ENCODE measurements at places on chromosomes 1 and 21. TPM values are rescaled to one million over a fixed set of nuclear protein-coding genes. Genes with fewer than 3 reads are reported as not detected.

DNA sequence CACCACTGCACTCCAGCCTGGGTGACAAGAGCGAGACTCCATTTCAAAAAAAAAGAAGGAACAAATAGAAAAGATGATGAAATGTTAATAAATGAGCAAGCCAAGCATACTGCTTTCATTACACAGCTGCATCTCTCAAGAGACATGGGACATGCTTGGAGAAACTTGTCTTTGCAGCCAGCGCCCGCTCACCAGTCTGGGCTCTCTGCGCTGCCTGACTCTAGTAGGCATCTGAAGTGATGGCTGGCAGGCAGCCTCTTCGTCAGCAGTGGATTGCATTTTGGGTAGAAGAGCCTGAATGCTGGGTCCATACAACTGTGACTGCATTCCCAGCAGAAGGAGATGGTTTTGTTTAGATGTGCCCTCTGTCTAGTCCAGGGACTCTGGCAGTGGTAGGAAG, 48.0 kb downstream of the IL6R start:
- H3K4me3 ChIP-seq: no peak overlapping the region
- no peak for DNase-seq
- no peaks in the 10 kb centered on the region for H3K4me1 ChIP-seq
- H3K27ac ChIP-seq: no peak overlapping the region
- H3K36me3 ChIP-seq: no peaks in the 10 kb centered on the region

DNA sequence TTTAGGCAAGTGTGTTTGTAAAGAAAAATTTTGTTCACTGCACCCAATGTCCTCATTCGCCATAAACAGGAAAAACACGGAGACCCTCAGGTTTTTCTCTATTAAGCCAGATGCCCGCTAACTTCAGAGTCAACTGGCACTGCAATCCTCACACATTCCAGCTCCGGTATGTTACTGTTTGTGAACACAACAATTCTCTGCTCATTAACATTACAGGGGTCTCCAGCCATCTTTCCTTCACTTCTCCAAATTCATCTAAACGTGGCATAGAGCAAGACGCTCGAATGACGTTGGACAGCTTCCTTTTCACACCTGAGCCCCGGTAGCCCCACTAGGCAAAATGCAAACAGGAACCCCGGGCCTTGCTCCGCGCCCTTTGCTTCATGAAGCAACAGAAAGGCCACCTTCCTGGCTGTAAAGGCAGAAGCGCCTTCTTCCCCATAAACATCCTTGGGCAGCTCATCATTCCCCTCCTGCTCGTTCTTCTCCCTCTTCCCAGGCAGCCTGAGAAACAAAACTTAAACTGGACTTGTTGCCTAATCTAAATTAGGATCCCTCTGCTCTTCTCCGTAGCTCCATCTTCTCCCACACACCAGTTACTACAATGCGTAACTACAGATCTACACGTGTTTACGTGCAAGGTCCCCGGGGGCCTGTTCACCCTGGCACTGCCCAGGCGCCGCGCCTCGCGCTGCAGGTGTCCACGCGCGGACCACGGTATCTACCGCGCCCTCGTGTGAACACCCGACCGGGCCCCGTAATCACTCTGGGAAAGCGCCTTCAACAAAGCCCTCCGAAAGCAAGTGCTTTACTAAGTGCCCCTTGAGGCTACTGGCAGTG, 1.2 kb downstream of the LBR start:
- peak overlapping the region; percentile 92 for H3K27ac ChIP-seq
- peak overlapping the region; percentile 91 for H3K4me3 ChIP-seq
- no peak for DNase-seq

GRCh38 chr1:53061859-53062707, at the start of gene PODN:
PODN (plus strand) TSS chr1:53062213; CDS start chr1:53069856, 7,643 bp downstream.
- H3K4me3 ChIP-seq: peak within 1 kb of the TSS; percentile 46
- H3K4me1 ChIP-seq: peaks cover 3% of the 10 kb centered on the region
- peak within 1 kb of the TSS; percentile 73 for H3K27ac ChIP-seq
- H3K27me3 ChIP-seq: peaks cover 4% of the 10 kb centered on the region

DNA sequence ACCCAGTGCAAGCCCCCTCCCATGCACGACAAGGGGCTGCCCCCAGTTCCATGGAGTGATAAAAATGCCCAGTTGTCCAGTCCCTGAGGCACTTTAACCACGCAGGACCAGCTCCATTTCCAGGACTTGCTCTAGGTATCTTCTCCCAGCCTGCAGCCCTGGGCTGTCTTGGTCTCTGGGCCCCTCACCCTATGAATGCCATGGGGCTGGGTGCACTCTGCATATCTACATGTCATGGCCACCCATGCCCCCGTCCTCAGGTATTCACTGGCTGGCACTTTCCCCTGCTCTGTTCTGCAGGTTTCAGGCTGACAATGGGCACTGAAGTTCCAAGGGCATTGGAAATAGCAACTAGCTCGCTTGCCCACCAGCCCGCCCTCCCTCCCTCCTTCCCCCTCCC, 19.6 kb upstream of the C1orf174 start:
- no peaks in the 10 kb centered on the region for H3K27me3 ChIP-seq
- no peaks in the 10 kb centered on the region for H3K4me1 ChIP-seq
- H3K27ac ChIP-seq: no peak overlapping the region
- H3K4me3 ChIP-seq: no peak overlapping the region

DNA sequence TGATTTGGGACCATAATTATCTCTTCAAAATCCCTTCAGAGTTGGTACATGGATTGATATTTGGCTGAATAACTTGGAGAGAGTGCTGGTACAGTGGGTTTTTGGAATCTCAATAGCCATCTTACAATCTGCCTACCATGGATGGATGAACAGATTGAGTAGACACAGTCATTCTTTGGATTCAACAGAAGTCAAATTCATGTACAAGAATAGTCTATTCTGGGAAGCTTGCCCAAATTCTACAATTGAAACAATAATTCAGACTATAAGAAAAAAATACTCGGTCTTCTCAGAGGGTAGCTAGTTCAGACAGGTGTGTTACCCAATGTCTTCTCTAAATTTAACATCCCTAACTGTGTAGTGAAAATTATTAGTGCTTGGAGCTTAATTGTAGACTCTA, 574.0 kb downstream of the LRRIQ3 start:
- H3K4me3 ChIP-seq: no peak overlapping the region
- no peaks in the 10 kb centered on the region for H3K4me1 ChIP-seq
- H3K27ac ChIP-seq: no peak overlapping the region
- no peaks in the 10 kb centered on the region for H3K36me3 ChIP-seq
- H3K27me3 ChIP-seq: no peaks in the 10 kb centered on the region

DNA sequence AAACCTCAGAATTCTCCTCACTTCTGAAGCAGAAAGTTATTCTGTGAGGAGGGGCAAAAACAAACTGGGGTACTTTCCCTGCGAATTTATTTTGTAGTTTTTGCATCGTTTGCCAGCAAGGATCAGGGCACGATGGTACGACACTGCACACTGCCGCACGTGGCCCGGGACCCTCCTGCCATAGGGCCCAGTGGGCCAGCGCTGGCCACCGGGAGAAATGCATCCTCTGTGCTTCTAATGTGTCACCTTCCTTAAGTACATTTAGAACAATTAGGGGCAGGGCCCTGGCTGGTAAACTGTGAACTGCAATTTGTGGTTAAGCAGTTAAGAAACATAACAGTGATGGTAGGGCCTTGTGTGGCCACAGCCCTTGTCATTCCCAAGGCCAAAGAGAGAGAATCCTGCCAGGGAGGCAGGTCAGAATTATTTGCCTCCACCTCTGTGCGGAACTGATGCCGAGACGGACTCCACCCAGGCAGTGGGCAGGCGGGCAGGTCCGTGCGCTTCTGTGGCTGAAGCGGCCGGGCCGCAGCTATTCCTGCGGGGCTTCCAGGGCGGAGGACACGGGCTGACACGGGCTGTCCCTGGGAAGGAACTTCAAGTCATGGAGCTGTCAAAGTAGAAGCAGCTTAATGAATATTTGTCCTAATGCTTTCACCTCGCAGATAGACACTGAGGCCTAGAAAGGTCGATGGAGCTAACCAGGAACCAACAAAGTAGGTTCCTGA, 12.5 kb downstream of the GPR137B start:
- H3K4me3 ChIP-seq: no peak overlapping the region
- H3K27me3 ChIP-seq: no peaks in the 10 kb centered on the region
- peaks cover 3% of the 10 kb centered on the region for H3K4me1 ChIP-seq
- H3K36me3 ChIP-seq: no peaks in the 10 kb centered on the region

- no peaks in the 10 kb centered on the region for H3K27me3 ChIP-seq
- no peaks in the 10 kb centered on the region for H3K4me1 ChIP-seq
- DNase-seq: no peak
- H3K36me3 ChIP-seq: no peaks in the 10 kb centered on the region
- no peak overlapping the region for H3K4me3 ChIP-seq
Measured at GRCh38 chr1:159465191-159465603, 25.7 kb downstream of the OR10J1 start.

- no peak overlapping the region for H3K4me3 ChIP-seq
- DNase-seq: no peak
- peak overlapping the region; percentile 98 for H3K27ac ChIP-seq
- no peaks in the 10 kb centered on the region for H3K36me3 ChIP-seq
- peaks cover 9% of the 10 kb centered on the region for H3K4me1 ChIP-seq
Measured at GRCh38 chr1:234614081-234614489, 4.1 kb upstream of the IRF2BP2 start.

GRCh38 chr1:83764209-83764608, 234.7 kb downstream of the TTLL7 start:
- H3K27ac ChIP-seq: no peak overlapping the region
- H3K4me1 ChIP-seq: no peaks in the 10 kb centered on the region
- no peaks in the 10 kb centered on the region for H3K36me3 ChIP-seq
- H3K27me3 ChIP-seq: no peaks in the 10 kb centered on the region

DNA sequence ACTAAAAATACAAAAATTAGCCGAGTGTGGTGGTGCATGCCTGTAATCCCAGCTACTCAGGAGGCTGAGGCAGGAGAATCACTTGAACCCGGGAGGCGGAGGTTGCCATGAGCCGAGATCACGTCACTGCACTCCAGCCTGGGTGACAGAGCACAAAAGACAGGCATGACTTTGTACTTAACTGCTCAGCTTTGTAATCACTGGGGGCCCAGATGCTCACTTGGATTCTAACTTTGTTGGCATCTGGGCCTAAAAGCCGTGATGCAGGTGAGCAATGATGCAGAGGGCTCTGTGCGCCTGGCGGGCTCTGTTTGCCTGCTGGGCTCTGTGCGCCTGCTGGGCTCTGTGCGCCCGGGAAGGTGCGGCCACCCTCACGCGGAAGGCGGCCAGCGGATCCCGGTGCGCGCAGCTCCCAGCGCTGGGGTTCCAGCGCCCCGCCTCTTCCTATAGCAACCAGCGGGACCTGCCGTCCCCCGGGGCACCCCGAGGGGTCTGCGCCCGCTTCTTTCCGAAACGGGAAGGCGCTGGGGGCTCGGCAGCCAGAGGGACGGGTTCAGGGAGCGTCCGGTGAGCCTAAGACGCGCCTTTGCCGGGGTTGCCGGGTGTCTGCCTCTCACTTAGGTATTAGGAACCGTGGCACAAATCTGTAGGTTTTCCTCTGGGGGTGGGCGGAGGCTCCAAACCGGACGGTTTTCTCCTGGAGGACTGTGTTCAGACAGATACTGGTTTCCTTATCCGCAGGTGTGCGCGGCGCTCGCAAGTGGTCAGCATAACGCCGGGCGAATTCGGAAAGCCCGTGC, 31.7 kb downstream of the PRMT2 start:
- H3K4me1 ChIP-seq: no peaks in the 10 kb centered on the region
- peak overlapping the region; percentile 13 for H3K4me3 ChIP-seq
- no peak overlapping the region for H3K27ac ChIP-seq

- H3K36me3 ChIP-seq: peaks cover 4% of the 10 kb centered on the region
- H3K27me3 ChIP-seq: no peaks in the 10 kb centered on the region
- H3K4me3 ChIP-seq: no peak overlapping the region
- no peak for DNase-seq
- H3K27ac ChIP-seq: no peak overlapping the region
Measured at GRCh38 chr1:45621501-45621836, 2.4 kb downstream of the CCDC17 start.

DNA sequence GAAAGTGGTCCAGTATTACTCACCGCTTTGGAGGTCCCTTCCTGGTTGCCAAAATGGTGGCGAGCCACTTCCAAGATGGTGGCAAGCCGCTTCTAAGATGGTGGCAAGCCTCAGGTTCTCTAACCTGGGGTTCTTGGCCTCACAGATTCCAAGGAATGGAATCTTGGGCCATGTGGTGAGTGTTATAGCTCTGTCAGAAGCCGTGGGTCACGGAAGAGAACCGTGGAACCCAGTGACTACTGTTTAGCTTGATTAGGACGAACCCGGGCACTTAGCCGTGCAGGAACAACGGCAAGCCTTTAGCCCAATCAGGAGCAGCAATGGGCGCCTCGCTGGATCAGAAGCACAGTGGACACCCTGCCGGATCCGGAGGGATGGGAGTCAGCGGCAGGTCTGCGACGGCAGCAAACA, 356.2 kb upstream of the TMPRSS15 start:
- no peaks in the 10 kb centered on the region for H3K27me3 ChIP-seq
- no peak overlapping the region for H3K27ac ChIP-seq
- H3K36me3 ChIP-seq: no peaks in the 10 kb centered on the region
- H3K4me3 ChIP-seq: no peak overlapping the region

- peak overlapping the region; percentile 79 for H3K27ac ChIP-seq
- no peaks in the 10 kb centered on the region for H3K27me3 ChIP-seq
- H3K4me3 ChIP-seq: peak overlapping the region; percentile 24
- no peaks in the 10 kb centered on the region for H3K36me3 ChIP-seq
Measured at GRCh38 chr1:222465211-222466041, 82.5 kb downstream of the HHIPL2 start.

GRCh38 chr1:150092180-150092791, 24.7 kb downstream of the VPS45 start:
- no peaks in the 10 kb centered on the region for H3K4me1 ChIP-seq
- H3K27ac ChIP-seq: no peak overlapping the region
- H3K4me3 ChIP-seq: no peak overlapping the region
- no peaks in the 10 kb centered on the region for H3K27me3 ChIP-seq

GRCh38 chr1:47650611-47651010, 212.8 kb downstream of the FOXD2 start:
- no peaks in the 10 kb centered on the region for H3K27me3 ChIP-seq
- no peaks in the 10 kb centered on the region for H3K36me3 ChIP-seq
- no peaks in the 10 kb centered on the region for H3K4me1 ChIP-seq
- H3K27ac ChIP-seq: no peak overlapping the region
- DNase-seq: no peak
- H3K4me3 ChIP-seq: no peak overlapping the region

AXDND1 gene
- total RNA-seq: 7.0 TPM

GATAD2B gene
- total RNA-seq: 24.5 TPM

EXO5 gene
- total RNA-seq: 9.7 TPM

CAPN9 gene
- total RNA-seq: 0.59 TPM
